ENCODE measurements at places on chromosomes 7 and 10.

- no peak for DNase-seq
Observed at GRCh38 chr10:129825826-129826225, 138.2 kb downstream of the EBF3 start.

- DNase-seq: peak; percentile 70
Observed at GRCh38 chr7:3042861-3043489, 692 bp downstream of the CARD11 start.

DNA sequence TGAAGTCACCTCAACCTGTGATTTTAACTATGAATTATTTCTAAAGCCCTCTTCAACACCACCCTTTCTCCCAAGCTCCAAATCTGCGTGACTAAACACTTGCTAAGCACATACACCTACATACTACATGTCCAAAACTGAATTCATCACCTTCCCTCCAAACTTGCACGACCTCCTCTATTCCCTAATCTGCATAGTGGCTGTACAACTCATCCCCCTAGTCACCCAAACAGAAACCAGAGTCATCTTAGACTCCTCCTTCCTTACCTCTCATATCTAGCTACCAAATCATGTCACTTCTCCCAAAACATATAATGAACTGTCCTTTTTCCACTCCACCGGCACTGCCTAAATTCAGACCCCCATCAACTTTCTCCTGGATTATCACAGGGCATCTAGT lies 16.2 kb downstream of the ARHGAP21 start:
- no peak for DNase-seq

DNA sequence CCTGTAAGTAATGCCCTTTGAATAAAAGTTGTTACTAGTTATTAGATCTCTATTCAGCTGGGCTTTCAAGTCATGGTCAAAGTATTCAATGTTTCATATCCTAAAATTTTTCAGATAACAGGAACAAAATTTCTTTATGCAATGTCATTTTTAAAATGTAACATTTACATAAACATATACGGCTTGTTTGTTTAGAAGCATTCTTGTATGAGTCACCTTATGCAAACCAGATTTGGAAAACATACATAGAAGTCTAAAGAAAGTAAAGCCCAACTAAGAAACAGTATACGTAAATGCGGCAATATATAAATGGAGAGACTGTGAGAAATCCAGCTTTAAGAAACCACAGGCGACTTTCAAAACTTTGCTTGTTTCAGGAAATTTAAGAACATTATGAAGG lies 10.5 kb downstream of the TMEM168 start:
- no peak for DNase-seq

GRCh38 chr7:16399916-16400892 lies 21.1 kb downstream of the CRPPA start:
- no peak for DNase-seq

GRCh38 chr10:129792864-129793263 lies 171.2 kb downstream of the EBF3 start:
- no peak for DNase-seq

DNA sequence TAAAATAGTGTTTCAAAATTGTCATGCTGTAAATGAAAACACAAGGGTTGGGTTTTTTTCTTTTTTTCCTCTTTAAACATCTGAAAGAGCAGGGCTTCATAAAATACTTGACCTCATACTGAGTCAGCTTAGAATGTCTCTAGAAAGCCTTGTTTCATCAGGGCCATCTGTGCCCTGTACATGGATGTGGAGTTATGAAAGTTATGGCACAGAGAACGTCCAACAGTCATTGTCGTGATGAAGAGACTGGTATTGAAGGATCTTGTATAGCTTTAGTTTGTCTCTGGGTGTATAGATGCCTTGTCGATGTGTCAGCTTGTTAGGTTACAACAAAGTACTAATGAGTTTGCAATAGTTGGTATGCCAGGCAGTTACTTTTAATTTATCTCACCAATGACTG lies 127.3 kb downstream of the FAM204A start:
- DNase-seq: no peak

DNA sequence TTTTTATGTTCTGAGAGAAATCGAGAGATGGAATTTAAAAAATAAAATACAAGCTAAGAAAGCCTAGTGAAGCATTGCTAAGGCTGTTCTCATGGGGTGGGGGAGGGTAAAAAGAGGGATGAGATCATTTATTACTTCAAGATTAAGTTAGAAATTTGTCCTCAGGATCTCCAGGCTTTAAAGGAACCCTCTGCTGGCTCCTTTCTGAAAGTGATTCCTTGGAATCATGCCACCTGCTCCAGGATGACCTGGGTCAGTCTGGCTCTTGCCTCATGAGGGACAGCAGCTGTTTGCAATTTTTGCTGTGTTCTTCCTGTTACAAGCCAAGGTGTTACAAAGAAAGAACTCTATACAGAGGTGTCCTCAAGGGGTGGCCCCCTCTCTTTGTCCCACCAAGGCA lies 69.8 kb downstream of the CDK1 start:
- DNase-seq: no peak

DNA sequence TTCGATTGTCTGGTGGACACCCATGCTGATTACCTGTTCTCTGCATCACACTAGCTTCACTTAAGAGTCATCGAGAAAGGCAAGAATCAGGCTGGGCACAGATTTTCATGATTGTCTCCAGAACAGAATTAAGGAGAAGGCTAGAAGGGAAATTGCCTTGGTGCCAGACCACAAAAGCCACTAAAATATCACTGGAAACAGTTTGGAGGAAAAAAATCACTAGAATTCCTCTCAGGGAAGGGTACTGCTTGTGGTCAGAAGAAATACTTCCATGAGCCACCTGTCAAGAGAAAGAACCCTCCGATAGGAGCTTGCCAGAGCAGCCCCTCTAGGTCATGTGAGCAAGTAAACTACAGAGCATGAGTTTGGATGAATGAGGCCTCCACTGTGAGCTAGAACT lies 269.3 kb upstream of the TEX47 start:
- no peak for DNase-seq

DNA sequence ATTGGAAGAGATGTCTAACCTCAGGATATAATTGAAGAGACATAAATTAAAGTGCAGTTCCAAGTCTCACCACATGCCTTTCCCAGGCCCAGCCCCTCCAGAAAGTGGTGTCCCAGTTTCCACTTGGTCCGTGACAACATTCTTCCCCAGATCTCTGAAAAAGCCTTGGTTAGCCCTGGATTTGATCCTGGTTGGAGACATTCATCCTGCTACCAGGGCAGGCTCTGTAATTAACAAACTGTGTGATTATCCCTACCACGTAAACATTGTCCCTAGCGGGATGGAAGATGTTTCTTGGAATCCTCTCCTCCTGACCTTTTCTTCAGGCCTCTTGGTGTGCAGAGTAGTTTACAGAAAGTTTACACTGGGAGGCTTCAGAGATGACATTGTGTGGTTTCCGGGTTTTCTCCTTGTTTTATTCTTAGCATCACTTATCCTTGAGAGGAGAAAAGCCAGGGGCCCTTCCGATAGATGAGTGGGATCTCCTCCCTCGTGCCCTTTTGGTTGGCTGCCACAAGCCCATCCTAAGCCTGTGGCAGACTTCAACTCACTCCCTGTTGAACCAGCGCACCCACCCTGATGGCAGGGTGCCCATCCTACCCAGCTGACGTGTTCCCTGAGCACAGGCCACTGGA lies 83.8 kb downstream of the COL13A1 start:
- no peak for DNase-seq

- DNase-seq: no peak
Observed at GRCh38 chr10:98621630-98622029, 174.9 kb upstream of the HPS1 start.

DNA sequence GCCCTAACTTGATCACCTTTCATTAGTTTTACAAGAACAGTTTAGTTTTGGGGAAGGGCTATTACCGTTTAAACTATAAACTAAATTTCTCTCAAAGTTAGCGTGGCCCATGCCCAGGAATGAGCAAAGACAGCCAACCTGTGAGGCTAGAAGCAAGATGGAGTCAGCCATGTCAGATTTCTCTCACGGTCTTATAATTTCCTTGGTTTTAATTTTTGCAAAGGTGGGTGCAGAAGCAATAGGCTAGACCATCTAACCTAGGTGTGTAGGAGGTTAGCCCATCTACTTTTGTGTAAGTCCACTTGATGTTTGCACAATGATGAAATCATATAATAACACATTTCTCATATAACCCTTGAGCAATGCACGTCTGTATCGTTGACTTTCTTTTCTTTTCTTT lies 8.9 kb downstream of the CCL24 start:
- DNase-seq: no peak

GRCh38 chr7:7642081-7642480 lies 1.5 kb downstream of the UMAD1 start:
- no peak for DNase-seq

- no peak for DNase-seq
Observed at GRCh38 chr7:134351424-134351823, 34.7 kb upstream of the SLC35B4 start.

- no peak for DNase-seq
Observed at GRCh38 chr7:139744768-139745677, 32.8 kb downstream of the HIPK2 start.

DNA sequence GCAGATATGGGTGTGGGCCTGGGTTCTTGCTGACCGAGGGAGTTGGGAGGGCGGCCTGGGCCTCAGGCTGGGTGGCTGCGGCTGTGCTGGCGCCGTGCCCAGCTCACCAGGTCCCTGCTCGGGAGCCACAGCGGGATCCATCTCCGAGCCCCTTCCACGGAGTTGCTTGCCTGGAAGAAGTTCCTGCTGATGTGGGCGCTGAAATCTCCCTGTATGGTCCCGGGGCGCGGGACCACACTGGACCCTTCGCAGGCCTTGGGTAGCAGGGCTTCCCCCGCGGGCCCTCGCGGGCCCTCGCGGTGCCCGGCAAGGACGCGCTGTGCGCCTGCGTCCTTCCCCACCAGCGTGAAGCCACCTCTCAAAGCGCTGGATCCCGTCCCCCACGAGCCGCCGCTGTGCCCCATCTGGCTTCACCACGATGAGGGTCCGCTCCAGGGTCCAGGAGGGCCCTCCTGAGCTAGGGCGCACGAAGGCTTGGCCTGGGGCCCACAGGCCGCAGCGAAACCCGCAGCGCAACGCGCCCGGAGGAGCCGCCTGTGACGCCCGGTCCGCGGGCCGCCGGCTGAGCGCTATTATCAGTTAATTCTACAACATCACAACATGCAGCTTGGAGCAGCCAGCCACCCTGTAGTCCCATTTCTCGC lies 31.5 kb downstream of the RAB19 start:
- DNase-seq: no peak

DNA sequence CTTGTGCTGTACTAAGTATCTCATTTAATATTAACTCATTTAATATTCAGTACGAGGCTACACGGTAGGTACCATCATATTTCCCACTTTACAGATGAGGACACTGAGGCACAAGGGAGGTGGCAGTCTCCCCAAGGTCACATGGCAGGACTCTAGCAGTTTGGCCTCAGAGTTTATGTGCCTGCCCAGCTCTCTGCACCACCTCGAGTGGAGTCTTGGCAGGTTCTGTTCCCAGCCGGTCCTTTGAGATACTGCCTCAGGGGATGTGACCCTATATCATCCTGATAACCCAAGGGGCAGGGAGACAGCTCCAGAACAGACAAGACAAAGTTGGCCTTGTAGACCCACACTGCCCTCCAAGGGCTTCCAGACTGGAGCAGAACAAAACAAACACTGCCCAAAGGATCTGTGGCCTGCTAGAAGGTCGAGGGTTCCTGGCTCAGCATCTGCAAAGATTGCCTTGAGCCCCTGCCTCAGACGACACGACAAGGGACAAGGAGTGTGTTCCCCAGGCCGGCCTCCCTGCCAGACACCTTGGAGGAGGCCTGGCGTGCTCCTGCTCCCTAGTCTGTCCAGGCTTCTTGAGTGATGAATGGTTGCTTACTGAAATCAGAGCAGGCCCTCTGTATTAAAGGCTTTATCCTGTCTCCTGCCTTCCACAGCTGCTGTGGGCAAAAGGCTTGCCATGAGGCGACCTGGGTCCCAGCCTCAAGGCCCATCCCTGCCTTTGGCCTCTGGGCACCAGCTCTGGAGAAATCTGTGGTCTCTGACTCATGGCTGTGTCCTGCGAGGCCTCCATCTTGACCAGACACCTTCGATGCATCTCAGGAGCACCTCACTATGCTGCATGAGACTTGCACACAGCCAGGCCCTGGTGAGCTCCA lies 3.9 kb upstream of the PWWP2B start:
- no peak for DNase-seq

- DNase-seq: no peak
Observed at GRCh38 chr7:128135159-128135514, 103.9 kb upstream of the LRRC4 start.

DNA sequence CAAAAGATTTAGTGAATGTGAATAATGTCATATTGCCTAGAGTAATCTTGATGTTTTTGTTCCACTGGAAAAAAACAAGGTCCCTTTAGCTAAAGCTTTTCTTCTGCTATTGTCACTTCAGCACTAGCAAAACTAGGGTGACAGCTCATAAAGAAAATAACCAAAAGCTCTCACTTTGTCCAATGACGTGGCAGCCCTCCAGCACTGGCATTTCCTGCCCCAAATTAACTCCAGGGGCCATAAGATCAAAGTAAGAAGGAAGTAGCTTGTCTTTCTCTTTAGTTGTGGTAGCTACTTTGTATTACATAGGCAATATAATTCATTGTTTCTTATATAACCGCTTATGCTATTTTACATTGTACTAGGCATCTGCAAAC lies 47.3 kb downstream of the LRRN3 start:
- DNase-seq: peak; percentile 61

DNA sequence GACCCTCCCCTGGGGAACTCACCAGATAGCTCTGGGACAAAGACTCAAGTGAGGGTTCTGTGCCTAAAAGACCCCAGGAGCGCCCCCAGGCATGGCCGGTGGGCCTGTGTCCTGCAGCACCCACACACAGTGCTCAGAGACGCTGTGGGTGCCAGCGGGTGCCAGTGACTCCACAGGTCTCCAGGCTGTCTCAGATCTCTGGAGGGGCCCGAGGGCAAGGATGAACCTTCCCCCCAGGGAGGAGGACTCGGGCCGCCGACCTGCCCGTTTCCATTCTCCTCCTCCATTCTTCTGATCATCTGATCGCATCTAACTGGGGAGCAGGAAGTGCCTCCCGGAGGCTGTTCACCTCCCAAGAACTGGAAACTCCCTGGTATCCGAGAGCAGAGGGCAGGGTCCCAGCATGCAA lies 980 bp downstream of the ADAM8 start:
- peak; percentile 46 for DNase-seq

DNA sequence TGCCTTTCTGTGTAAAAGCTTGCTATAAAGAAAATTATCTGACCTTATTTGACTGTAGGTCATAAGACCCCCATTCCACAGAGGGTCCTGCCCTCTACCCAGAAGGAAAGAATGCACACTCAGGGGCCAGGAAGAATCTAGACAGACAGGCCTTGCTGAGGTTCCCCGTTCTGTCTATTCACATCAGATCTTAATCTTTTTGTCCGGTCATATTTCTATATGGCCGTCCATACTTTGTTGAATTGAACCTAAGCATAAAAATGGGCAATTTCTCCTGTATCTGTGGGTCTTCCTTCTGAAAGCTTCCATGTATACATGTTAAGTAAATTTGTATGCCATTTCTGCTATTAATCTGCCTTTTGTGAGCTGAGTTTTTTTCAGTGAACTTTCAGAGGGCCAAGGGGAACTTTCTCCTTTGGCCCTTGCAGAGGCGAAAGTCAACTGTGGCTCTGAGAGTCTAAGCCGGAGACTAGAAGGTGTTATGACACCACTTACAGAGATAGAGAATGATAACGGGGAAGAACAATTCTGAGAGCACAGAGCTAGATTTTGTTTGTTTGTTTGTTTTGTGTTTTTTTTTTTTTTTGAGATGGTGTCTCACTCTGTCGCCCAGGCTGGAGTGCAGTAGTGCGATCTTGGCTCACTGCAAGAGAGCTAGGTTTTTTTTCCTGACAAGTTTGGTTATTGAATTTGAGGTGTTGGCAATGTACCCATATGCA lies 11.6 kb upstream of the PRKAR2B start:
- DNase-seq: no peak

GRCh38 chr7:15679306-15679705 lies 7.2 kb downstream of the MEOX2 start:
- DNase-seq: no peak

All from CD4-positive, alpha-beta T cell treated with Interleukin-6 at 100 ng/mL for 8 hours (primary cell).